ENCODE measurements at places on chromosomes 7 and 10.

DNA sequence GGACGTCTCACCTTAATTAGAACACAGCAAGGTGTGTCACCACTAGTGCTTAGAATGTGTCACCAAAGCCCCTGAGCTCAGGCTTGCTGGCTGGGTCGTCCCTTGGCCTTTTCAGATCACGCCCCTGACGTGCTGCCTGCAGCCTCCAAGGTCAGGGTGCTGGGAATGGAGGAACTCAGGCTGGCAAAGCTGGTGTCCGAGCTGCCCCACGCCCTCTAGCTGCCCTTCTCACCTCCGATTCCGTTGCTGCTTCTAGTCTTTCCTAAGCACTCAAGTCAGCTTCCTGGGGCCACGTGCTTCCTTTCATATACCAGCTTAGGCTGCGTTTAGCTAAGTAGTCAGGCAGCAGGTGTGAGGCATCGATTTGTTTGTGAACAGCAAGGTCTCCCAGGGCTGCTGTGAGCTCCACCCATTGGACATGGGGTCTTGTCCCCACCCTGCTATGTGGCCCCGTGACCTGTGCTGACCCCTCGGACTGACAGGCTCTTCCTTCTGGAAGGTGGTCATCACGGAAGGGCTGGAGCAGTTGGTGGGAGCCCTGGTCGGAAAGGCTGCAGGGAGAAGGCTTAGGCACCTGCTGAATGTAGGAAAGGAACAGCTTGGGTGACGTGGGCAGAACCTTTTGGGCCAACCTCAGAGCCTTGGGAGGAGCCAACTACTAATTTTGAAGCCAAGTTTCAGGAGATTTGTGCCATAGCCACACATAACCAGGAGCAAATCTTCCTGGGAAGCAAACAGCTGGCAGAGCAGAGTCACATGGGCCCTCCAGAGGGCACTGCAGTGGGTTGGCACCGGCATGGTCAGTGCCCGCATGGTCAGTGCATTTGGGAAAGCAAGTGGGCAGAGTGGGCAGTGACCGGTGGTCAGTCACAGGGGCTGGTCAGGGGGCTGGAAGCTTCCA lies 28.8 kb downstream of the VIPR2 start:
- no peak for DNase-seq
- no peaks in the 10 kb centered on the region for H3K4me1 ChIP-seq
- no peak overlapping the region for H3K4me3 ChIP-seq
- H3K27me3 ChIP-seq: peaks cover 34% of the 10 kb centered on the region
- H3K36me3 ChIP-seq: no peaks in the 10 kb centered on the region

- no peak within 1 kb of the TSS for H3K27ac ChIP-seq
- H3K4me3 ChIP-seq: peak within 1 kb of the TSS; percentile 53
- H3K4me1 ChIP-seq: peaks cover 22% of the 10 kb centered on the region
- no peak for DNase-seq
- H3K27me3 ChIP-seq: peaks cover 52% of the 10 kb centered on the region
- H3K36me3 ChIP-seq: no peaks in the 10 kb centered on the region
Observed at GRCh38 chr7:159144758-159145489, at the start of gene VIPR2. Gene VIPR2 (minus strand): TSS chr7:159144867. CDS start chr7:159144771, 96 bp downstream.

DNA sequence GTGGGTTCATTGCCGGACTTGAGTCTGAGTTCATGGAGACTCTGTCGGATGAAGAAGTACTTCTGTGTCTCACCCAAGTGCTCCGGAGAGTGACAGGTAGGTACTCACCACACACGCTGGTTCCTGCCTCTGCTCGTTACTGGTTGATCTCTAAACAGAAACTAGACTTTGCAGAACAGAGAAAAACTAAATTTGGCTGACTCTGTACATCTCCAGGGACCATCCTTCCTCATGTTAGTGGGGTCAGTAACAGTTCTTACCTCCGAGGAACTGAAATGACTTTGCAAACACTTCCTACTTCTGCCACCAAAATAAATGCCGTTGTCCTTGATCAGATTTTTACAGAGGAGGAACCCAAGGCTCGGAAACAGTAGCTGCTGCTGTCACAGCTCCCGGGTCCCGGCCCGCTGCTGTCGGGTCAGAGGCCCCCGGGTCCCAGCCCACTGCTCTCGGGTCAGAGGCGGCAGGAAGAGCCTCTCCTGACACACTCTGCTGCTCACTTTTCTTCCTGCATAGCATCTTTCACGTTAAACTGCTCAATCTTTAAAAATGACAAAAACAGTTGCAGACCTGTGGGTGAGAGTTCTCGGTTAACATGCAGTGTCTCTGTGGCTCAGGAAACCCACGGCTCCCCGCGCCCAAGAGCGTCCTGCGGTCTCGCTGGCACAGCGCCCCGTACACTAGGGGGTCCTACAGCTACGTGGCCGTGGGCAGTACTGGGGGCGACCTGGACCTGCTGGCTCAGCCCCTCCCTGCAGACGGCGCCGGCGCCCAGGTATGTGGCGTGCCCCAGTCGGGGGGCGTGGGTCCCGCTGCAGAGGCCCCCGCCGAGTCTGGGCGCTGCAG lies 4.8 kb upstream of the MTG1 start:
- H3K4me3 ChIP-seq: peak overlapping the region; percentile 23
- H3K27me3 ChIP-seq: no peaks in the 10 kb centered on the region

DNA sequence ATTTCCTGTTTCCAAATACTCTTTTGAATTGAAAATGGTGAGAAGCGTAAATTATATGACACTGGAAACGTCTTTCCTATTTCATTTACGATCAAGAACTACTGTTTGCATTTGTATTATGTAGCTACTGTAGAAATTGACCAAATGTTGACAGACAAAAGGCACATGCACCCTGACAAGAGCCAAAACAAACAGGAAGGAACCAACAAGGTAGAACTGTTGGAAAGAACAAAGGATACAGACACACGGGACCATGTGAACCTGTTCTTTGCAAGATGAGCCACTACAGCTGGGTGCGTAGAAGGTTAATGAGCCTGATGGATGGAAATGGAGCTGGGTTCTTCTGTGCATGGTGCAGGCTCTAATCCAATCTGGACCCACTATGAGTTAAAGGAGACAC lies 48.4 kb upstream of the FZD8 start:
- no peak overlapping the region for H3K4me3 ChIP-seq
- H3K27me3 ChIP-seq: peaks cover 15% of the 10 kb centered on the region
- H3K27ac ChIP-seq: no peak overlapping the region
- H3K36me3 ChIP-seq: no peaks in the 10 kb centered on the region

GRCh38 chr7:157710396-157710795 lies 373.6 kb downstream of the DNAJB6 start:
- no peak for DNase-seq
- no peak overlapping the region for H3K4me3 ChIP-seq
- H3K4me1 ChIP-seq: no peaks in the 10 kb centered on the region
- no peak overlapping the region for H3K27ac ChIP-seq
- no peaks in the 10 kb centered on the region for H3K36me3 ChIP-seq
- H3K27me3 ChIP-seq: peaks cover 28% of the 10 kb centered on the region

GRCh38 chr10:32017044-32017443 lies 39.2 kb downstream of the KIF5B start:
- no peak overlapping the region for H3K27ac ChIP-seq
- DNase-seq: no peak
- no peak overlapping the region for H3K4me3 ChIP-seq
- H3K4me1 ChIP-seq: no peaks in the 10 kb centered on the region
- no peaks in the 10 kb centered on the region for H3K27me3 ChIP-seq
- peaks cover 100% of the 10 kb centered on the region for H3K36me3 ChIP-seq

DNA sequence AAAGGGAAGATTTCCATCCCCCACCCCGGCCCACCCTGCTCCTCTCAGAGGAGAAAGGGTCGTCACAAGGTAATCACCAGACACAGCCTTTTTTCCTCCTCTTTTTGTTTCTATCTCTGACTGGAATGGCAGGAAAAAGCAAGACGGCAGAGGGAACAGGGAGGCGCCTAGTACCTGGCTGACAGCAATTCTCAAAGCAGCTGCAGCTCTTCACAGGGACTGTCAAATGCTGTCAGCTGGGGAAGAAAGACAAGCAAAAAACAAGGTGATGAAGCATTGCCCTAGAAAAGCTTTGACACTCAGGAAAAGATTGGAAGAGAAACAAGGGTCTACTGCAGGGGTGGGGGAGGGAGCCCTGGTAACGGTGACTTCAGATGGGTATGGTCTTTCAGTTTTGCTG lies 52.7 kb downstream of the GNA12 start:
- H3K27me3 ChIP-seq: no peaks in the 10 kb centered on the region
- H3K27ac ChIP-seq: no peak overlapping the region
- no peak overlapping the region for H3K4me3 ChIP-seq
- H3K36me3 ChIP-seq: peaks cover 31% of the 10 kb centered on the region

Data from suprapubic skin (tissue), 4 donors.